ENCODE measurements at places on chromosomes 13 and 19. TPM values are rescaled to one million over a fixed set of nuclear protein-coding genes. Genes with fewer than 3 reads are reported as not detected.

GRCh38 chr19:19417046-19417445, 11.6 kb downstream of the GATAD2A start:
- no peak for ATAC-seq

DNA sequence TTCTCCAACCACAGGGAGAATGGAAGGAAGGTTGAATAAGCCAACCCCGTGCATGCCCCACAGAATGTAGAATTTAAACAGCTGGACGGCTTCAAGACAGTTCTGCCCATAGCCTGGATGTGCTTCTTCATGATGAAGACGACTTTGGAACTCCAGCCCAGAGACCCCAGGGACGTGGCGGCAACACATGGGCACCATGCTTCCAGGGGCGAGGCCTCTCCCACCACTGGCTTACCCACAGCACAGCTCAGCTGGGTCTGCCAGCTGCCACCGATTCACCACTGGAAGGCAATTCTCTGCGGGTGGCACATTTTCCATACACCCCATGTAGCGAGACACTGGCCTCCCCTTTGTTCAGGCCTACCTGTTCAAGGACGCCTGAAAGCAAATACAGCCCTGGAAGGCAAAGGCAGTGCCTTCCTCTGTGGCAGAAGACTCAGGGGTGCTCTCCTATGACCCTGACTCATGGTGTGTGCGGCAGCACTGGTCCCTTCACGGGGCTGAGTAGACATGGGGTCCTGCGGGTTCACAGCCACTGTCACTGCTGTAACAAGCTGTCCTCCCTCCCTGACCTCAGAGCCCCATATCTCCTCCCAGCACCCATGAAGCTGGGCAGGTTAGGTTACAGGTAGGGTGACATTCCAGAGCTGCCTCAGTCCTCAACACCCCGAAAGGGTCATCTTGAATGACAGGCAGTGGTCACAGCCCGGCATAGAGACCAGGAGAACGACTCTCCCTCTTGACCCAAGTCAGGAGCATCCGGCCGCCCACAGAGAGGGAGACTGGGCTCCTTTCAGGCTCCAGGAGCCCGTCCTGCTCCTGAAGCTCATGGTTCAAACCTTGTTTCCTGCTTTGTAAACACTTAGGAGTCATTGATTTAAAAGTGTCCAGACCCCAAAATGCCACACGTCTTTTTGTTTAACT, 72.7 kb downstream of the SPACA7 start:
- no peak for ATAC-seq

CYP2A6 gene
- not detected for total RNA-seq

ZNF850 gene
- 2.2 TPM for total RNA-seq

GRCh38 chr13:106103779-106104178, 431.7 kb downstream of the EFNB2 start:
- no peak for ATAC-seq

GRCh38 chr19:6476155-6476895, 5.3 kb downstream of the DENND1C start:
- peak; percentile 52 for ATAC-seq

- ATAC-seq, result no peak
Observed at GRCh38 chr13:94765814-94766213, 53.5 kb upstream of the SOX21 start.

- no peak for ATAC-seq
Observed at GRCh38 chr13:50846861-50847475, 3.5 kb upstream of the DLEU7 start.

- peak; percentile 31 for ATAC-seq
Observed at GRCh38 chr13:42181381-42181953, 90.5 kb upstream of the AKAP11 start.

All from gastroesophageal sphincter (tissue), 4 donors.